ENCODE measurements at places on chromosomes 11 and 22.

GRCh38 chr11:45607995-45608394 is 57.4 kb downstream of the CHST1 start:
- no peak for DNase-seq

- no peak for DNase-seq
These were observed 130.4 kb downstream of the ADAMTS15 start for GRCh38 chr11:130578738-130579368.

GRCh38 chr11:107691000-107691750 is 20.7 kb downstream of the SLN start:
- DNase-seq = no peak

DNA sequence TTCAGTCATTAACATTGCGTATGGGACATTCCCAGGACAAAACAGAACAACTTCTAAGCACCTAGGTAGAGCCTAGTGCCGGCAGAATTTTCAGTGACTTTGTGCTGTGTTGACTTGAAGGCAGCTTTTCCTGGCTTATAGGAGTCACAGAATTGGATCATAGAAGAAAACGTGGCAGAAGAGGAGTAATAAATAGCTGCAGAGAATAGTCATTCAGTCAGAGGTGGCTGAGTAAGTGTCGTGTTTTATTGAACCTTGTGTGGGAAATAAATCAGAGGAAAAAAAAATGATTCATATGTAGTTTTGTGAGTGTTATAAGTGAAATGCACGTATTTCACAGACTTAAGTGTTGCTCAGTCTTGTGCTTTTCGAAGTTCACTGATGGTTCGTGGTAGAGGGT is 2.1 kb downstream of the BARX2 start:
- no peak for DNase-seq
